ENCODE measurements at places on chromosomes 1 and 21. TPM values are rescaled to one million over a fixed set of nuclear protein-coding genes. Genes with fewer than 3 reads are reported as not detected.

- no peaks in the 10 kb centered on the region for H3K27me3 ChIP-seq
- DNase-seq: no peak
- H3K36me3 ChIP-seq: no peaks in the 10 kb centered on the region
These were observed 35.3 kb upstream of the RALGPS2 start for GRCh38 chr1:178689769-178690168.

DNA sequence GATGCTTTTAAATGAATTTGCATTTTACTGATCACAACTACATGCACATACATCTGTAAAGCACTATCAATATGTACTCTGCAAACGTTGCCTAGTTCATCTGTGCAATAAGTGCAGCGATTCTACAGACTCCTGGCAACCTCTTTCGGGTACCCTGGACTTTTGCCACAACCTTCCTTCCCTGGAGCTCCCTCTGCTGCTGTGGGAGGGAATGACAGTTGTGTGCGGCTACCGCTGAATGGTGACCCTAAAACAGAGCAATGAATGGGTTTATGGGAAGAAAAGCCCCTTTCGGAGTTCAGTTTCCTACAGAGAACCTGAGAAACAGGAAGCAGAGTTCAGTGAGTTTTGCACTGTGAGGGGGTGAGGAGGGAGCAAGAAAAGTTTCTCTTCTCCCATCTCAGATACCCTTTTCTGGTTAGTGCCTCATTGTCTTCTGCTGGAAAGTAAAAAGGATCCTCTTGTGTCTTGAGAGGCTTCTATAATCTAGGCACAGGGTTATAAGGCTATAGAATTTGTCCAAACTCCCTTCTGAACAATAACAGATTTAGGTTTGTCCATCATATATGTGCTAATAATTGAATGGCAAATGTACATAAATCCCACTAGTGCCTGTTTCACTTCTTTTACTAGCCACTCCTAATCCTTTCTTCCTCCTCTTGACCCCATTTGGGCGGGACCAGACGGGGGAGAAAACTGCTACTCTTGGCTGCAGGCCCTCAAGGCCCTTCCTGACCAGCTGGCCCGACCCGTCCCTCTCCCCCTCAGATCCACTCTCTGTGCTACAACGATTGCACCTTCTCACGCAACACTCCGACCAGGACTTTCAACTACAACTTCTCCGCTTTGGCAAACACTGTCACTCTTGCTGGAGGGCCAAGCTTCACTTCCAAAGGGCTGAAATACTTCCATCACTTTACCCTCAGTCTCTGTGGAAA is 19.8 kb upstream of the SARS1 start:
- H3K27ac ChIP-seq: no peak overlapping the region
- no peaks in the 10 kb centered on the region for H3K27me3 ChIP-seq
- H3K4me3 ChIP-seq: no peak overlapping the region
- H3K36me3 ChIP-seq: no peaks in the 10 kb centered on the region

DNA sequence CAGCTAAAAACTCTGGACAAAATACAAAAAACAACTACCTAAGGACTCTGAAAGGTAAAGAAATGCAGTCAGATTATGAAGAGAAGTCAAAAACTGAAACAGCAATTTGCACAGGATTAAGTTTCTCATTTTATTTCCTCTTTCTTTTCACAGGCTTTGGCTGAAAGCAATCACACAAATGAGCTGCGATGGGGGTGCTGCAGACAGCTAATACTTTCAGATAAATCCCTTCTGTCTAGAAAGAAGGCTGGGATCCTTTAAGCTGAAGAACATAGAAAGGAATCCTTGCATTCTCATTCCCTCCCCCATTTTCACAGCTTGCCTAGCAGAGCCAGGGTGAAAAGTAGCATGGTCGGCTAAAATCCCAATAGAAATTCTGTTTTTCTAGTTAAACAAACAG is 32.0 kb upstream of the PRDX6 start:
- H3K27ac ChIP-seq: no peak overlapping the region
- DNase-seq: no peak
- peaks cover 13% of the 10 kb centered on the region for H3K4me1 ChIP-seq
- H3K36me3 ChIP-seq: peaks cover 8% of the 10 kb centered on the region

- no peak for DNase-seq
- H3K27ac ChIP-seq: no peak overlapping the region
- no peaks in the 10 kb centered on the region for H3K27me3 ChIP-seq
- H3K36me3 ChIP-seq: no peaks in the 10 kb centered on the region
- H3K4me1 ChIP-seq: peaks cover 5% of the 10 kb centered on the region
- no peak overlapping the region for H3K4me3 ChIP-seq
These were observed 69.3 kb downstream of the POU2F1 start for GRCh38 chr1:167289966-167290365.

DNA sequence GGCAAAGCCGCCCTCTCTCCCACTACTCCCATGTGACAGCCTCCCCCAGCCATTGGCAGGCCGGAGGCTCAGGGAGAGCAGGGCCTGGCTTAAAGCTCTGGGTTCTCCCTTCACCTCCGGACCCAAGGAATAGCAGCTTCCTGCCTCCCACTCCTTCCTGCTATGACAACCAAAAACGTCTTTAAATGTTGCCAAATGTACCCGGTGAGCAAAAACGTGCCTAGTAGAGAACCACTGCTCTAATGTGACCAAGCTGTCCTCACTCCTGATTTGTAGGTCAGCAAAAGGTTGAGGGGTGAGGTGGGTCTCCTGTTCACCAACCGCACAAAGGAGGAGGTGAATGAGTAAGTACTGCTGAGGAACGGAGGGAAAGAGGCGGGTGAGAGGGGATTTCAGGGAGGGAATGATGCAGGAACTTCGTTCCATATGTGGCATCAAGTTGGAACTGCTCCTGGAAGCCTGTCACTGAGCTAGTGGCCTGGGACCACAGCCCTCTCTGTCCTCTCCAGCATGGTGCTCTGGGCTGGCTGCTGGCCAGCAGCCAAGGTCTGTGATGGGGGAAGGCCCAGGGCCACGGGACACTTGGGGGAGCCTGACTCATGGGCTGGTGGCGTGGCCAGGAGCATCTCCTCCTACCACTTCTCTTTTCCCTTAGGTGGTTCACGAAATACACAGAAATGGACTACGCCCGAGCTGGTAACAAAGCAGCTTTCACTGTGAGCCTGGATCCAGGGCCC is 5.7 kb downstream of the MRTO4 start:
- no peak for DNase-seq
- H3K4me1 ChIP-seq: peaks cover 20% of the 10 kb centered on the region
- H3K27ac ChIP-seq: no peak overlapping the region
- H3K4me3 ChIP-seq: no peak overlapping the region
- no peaks in the 10 kb centered on the region for H3K27me3 ChIP-seq

DNA sequence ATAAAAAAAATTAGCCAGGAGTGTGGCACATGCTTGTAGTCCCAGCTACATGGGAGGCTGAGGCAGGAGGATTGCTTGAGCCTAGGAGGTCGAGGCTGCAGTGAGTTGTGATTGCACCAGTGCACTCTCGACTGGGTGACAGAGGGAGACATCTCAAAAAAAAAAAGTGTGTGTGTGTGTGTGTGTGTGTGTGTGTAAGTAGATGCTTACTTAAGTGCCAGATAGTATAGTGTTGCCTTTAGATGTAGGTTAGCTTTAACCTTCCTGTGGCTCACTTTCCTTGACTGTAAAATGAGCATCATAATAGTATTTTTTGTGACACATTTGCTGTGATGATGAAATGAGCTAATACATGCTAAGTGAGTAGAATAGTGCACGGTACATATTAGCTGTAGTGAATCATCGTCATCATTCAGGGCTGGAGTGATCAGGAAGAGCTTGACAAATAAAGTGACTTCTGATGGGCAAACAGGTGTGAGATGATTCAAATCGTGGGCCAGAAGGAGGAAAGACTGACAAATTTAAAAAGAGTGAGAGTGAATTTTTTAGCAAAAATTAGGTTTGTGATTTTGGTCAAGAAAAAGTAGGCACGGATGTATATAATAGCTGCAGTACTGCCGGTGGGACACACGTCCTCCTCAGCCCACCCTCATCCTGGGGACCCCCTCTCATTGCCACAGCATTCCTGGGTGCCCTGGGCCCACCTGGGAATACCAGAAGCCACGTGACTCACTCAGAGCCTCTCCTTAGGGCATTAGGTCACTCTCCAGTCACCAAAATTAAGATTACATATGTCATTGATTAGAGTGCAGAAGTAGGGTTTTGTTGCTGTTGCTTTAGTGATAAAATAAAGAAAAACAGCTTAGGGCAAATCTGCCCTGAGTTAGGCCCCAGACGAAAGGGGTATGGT is 33.9 kb downstream of the EIF2D start:
- DNase-seq: no peak
- H3K4me3 ChIP-seq: peak overlapping the region; percentile 1
- peaks cover 31% of the 10 kb centered on the region for H3K36me3 ChIP-seq
- peak overlapping the region; percentile 78 for H3K27ac ChIP-seq
- no peaks in the 10 kb centered on the region for H3K27me3 ChIP-seq

The CYP4Z1 gene
- total RNA-seq: not detected

GRCh38 chr1:230568008-230568407 is 74.3 kb upstream of the COG2 start:
- no peak for DNase-seq
- H3K4me1 ChIP-seq: no peaks in the 10 kb centered on the region

The HSF2BP gene
- total RNA-seq: 0.53 TPM

GRCh38 chr1:26597629-26598039 is 68.1 kb downstream of the RPS6KA1 start:
- H3K4me3 ChIP-seq: no peak overlapping the region
- no peaks in the 10 kb centered on the region for H3K36me3 ChIP-seq
- H3K27ac ChIP-seq: no peak overlapping the region
- H3K27me3 ChIP-seq: no peaks in the 10 kb centered on the region

GRCh38 chr1:207006914-207007313 is 25.6 kb downstream of the C1orf116 start:
- no peak overlapping the region for H3K27ac ChIP-seq
- no peak for DNase-seq
- no peaks in the 10 kb centered on the region for H3K36me3 ChIP-seq
- H3K27me3 ChIP-seq: no peaks in the 10 kb centered on the region
- H3K4me1 ChIP-seq: no peaks in the 10 kb centered on the region

DNA sequence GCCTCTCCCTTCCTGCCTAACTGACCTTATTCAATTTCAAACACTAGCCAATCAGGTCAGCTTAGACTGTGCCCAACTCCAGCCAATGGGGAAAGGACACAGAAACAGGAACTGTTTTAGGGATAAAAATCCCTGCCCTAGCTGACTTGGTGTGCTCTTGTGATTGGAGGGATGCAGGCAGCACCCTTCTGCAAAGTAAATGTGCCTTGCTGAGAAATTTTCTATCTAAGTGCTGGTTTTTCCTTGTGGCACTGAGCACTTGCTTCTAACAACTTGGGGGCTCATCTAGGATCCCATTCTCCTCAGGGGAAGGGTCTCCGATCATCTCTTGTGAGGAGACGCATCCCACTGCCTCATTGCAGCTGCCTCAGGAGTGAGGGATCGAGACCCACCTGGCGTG is 10.7 kb upstream of the CD2 start:
- peaks cover 27% of the 10 kb centered on the region for H3K4me1 ChIP-seq
- no peak for DNase-seq
- H3K27ac ChIP-seq: no peak overlapping the region
- no peaks in the 10 kb centered on the region for H3K27me3 ChIP-seq
- no peaks in the 10 kb centered on the region for H3K36me3 ChIP-seq

The TLCD4 gene
- 0.09 TPM for total RNA-seq

The RABGAP1L gene
- 42.7 TPM for total RNA-seq

Data from CD8-positive, alpha-beta memory T cell (primary cell).